CD4-positive, alpha-beta T cell treated with Interleukin-6 at 100 ng/mL for 8 hours (primary cell): ENCODE measurements at places on chromosomes 5 and 9.

- DNase-seq: no peak
Measured at GRCh38 chr5:98320343-98320742, 453.1 kb upstream of the RGMB start.

- no peak for DNase-seq
Measured at GRCh38 chr9:109499631-109500410, 1.7 kb upstream of the PTPN3 start.

GRCh38 chr5:116671211-116671736 lies 96.7 kb upstream of the SEMA6A start:
- no peak for DNase-seq

DNA sequence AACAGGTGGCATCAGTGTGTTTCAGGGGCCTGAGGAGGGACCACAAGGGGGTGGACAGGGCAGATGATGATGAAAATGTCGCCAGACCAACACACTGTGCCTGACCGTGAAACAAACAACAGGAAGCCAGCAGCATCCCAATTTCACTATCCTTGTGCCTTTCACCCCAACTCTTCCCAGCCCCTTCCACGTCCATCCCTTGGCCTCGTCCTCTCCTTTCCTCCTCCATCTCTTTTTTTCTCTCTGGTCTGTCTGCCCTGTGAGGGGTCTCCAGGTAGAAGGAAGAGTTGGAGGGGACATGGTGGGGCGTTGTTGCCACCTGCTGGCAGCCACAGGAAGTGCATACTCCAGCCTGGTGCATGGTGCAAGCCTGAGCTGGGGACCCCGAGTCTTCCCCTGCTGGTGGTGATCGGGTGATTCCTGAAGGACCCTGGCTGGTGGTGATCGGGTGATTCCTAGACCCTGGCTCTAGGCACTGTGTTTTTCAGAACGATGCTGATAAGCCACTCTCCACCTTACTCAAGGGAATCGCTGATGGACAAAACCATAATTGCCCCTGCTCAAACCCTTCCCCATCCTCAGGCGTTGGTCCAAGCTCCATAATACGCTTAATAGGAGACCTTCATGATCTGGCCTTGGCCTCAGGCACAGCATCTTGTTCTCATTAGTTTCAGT lies 21.7 kb upstream of the NSD1 start:
- DNase-seq: peak; percentile 48

DNA sequence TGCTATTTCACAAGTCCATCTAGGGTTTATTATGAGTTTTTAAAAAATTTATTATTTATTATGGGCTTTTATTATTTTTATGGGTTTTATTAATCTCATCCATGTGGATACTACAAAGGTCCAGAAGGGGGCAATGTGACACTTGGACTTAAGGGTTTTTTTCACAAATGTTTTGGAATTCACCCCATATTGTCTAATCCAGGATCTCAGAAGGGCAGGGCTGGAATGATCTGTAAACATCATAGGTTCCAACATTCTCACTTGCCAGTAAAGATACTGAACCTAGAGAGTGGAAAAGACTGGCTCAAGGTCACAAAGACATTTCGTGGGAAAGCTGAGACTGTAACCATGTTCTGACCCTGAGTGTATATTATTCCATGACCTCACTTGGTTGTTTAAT lies 35.6 kb downstream of the NIM1K start:
- DNase-seq: no peak

GRCh38 chr5:99900302-99900852 lies 634.8 kb upstream of the FAM174A start:
- DNase-seq: no peak

DNA sequence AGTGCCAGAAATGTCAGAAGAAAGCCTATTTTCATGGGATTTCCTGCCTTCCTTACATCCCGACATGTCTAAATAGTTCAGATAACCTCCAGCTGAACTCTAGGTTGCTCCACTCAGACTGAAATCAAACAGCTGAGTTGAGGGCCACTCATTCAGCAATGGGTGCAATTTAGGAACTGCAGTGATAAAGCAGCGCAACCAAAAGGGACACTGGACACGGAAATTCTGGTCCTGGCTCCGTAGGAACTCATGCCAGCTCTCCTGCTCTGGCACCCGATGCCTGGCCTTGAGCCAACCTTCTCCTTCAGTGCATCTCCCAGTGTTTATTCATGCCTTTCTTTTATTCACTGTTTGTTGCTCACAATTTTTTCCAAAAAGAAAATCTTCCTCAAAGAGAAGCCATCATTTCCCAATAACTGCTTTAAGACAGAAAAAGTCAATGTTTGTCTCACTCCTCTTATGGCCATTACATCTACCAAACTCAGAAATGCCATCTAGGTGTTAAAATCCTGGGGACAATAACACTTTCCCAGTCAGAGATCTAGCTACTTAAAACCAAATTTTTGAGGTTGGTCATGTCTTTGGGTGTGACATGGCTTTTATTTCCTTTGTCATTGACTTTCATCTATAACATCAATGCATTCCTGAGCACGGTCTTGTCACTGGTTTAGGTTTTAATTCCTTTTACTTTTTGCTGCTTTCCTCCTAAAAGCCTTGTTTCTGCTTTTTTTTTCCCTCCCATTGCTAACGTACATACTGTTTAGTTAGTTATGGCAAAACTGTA lies 126.9 kb downstream of the PDE4D start:
- DNase-seq: no peak

DNA sequence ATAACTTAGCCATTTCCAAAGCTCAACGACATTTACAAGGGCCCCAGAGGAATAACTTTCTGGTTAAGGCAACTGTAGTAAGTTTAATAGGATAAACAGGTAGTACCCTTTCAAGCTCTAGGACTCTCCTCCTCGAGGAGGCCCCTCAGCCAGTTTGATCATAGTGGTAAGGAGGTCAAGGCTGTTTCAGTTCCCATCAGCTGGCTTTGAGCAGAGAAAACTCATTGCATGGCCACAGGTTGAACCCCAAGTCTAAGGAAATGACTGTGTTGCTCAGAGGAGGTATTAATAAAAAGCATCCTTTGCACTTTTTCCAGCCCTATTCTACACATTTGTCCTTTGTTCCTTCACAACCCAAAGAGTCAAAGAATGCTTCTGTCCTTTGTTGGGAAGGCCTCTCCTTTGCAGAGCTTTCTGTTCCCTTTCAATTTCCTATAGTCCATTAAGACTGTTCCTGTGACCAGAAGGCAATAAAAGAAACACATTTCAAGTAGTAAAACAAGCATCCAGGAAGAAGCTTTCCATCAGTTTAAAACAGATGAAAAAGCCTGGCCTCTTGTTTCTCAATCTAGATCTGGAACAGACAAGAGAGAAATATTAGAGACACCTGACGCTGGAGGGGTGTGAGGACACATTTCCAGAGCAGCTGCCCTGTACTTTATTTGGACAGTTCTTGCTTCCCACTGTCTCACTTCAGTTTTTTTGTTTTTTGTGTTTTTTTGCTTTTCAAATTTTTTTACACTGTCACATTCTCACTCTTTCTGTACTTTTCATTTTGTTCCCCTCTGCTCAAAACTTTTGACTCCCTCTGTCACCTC lies 54.1 kb downstream of the PRRC1 start:
- DNase-seq: no peak

- DNase-seq: no peak
Measured at GRCh38 chr9:32882705-32883104, 99.4 kb downstream of the TMEM215 start.

DNA sequence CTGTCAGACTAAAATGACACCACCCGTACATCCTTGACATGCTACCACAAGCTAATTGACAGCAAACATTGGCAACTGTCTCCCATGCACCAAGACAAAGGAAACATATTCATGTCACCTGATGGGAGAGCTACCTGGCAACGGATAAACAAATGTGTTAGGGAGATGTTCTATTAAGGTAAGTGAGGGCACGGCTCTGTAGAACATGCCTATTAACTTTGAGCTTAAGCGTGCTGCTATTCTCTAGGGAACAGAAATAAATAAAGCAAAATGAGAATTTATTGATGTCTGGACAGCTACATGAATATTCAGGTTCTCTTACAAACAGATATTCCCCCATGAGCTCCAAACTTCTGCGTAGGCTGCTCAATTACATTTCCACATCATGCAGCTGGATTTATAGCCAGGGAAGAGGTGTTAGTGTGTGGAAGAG lies 361.4 kb upstream of the RFX3 start:
- DNase-seq: no peak

DNA sequence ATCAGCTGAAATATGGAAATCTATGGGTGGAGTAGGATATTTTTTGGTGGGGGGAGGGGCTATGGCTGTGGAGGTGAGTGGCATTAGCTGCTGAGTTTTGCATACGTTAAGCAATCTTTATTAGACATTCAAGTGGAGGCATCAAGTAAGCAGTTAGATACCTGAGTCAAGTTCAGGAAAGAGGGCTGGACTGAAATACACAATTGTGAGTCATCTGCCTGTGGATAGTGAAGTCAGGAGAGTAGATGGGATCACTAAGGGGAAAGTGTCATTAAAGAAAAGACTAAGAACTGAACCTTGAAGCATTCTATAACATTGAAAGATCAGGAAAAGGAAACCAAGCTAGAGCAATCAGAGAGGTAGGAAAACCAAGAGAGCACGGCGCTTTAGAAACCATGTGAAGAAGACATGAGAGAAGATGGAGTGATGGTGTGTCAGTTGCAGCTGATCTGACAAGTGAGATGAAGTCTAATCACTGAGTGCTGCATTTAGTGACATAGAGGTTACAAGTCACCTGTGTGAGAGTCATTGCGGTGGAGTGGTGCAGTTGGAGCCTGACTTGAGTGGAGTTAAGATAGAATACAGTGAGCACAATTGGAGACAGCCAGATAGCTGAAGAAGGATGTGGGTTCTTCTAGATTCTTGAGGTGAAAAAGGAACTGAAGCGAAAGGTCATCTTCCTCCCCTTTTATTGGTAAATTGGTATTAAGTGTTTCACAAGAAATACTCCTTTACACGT lies 88.7 kb downstream of the PIP5K1B start:
- DNase-seq: no peak

DNA sequence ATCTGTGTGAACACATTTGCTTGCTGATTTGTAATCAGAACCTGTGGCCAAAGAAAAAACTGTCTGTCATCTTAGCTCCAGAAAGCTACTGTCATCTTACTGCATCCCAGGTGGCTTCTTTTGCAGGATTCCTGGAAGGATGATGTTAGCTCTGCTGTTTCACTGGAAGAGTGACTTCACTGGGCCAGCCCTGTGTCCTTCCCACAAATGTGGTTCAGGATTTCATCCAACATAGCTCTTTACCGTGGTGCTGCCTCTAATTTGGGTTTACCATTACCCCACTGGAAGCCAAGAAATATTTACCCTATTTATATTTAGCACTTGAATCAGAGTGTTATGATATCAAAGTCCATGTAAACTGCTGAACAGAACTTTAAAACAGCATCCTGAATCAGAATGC lies 501.0 kb downstream of the GADD45G start:
- no peak for DNase-seq

DNA sequence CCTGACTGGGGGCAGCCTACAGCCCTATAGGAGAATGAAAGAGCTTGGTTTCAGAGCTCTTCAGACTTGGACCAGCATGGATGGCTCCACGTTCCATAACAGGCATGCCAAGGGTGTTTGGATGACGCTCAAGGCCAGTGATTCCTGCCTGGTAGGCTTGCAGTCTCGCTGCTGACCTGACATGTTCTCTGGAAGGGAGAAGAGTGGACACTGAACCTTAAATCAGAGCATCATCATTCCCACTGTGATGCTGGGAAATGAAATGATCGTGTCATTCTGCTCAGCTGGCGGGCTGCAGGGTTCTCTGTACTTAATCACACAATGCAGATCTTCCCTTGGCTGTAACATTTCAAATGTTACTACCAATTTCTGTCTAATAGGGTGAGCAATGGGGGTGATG lies 57.0 kb downstream of the CFAP90 start:
- DNase-seq: no peak

DNA sequence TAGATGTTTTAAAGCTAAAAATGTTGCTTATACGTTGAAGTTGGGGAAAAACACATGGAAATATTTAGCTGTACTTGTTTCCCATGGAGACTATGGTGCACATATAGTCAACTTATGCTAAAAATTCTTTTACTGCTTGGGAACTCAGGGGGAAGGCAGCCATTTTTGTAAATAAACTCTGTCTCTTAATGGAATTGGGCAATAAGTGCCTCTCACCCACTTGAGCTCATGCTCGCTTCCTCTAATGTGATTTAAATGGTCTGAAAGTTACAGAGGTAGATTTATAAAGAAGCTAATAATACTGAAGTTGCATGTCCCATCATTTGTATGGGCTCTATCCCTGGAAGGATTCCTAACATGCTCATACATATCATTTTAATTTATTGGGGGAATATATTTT lies 523.8 kb downstream of the RASEF start:
- no peak for DNase-seq

DNA sequence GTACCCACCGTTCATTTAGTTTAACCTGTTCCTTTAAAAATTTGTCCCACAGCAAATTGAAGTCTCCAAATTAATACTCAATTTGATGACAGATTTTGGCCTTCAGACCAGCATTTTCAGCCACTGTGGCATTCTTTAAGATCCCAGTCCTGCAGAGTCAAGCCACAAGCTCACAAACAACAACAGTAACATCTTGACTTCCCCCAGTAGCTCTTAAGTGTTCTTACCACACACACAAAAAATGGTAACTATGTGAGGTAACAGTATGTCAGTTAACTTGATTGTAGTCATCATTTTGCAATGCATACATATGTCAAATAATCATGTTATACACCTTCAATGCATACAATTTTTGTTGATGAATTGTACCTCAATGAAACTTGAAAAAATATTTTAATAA lies 247.9 kb downstream of the LURAP1L start:
- DNase-seq: no peak

- DNase-seq: no peak
Measured at GRCh38 chr5:68245319-68245718, 29.8 kb downstream of the PIK3R1 start.

- no peak for DNase-seq
Measured at GRCh38 chr9:33007755-33008154, 6.3 kb upstream of the APTX start.

GRCh38 chr5:1118231-1118698 lies 6.4 kb upstream of the SLC12A7 start:
- no peak for DNase-seq

GRCh38 chr9:124818431-124819281 lies 34.6 kb upstream of the WDR38 start:
- no peak for DNase-seq

DNA sequence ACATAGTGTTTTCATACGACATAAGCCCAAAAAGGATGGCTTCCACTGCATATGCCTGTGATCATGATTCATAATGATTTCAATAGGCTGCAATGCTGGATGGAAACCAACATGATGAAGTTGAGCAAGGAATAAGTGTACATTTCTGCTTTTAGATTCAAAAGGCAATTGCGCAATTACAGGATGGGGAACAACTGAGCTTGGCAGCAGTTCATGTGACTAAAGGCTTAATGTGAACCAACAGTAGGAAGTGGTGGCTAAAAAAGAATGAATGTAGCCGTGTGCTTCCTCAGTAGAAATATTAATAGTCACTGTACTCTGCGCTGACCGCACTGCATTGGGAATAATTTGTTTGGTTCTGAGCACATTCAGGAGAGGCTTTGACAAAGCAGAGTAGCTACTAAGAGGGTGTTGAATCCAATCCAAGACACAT lies 51.2 kb downstream of the SLC1A3 start:
- DNase-seq: no peak

GRCh38 chr5:107937651-107938355 lies 267.1 kb upstream of the EFNA5 start:
- DNase-seq: no peak

GRCh38 chr5:14028938-14029584 lies 84.6 kb upstream of the DNAH5 start:
- no peak for DNase-seq

GRCh38 chr9:113522858-113523257 lies 59.3 kb downstream of the RGS3 start:
- DNase-seq: no peak

- DNase-seq: no peak
Measured at GRCh38 chr5:172692981-172693380, 51.9 kb downstream of the NEURL1B start.

- DNase-seq: no peak
Measured at GRCh38 chr5:32027717-32028458, 146.2 kb downstream of the GOLPH3 start.
